ENCODE measurements at places on chromosomes 1 and 21.
A peak's percentile ranks its signal among the peaks of the same experiment; 100 is the strongest.

DNA sequence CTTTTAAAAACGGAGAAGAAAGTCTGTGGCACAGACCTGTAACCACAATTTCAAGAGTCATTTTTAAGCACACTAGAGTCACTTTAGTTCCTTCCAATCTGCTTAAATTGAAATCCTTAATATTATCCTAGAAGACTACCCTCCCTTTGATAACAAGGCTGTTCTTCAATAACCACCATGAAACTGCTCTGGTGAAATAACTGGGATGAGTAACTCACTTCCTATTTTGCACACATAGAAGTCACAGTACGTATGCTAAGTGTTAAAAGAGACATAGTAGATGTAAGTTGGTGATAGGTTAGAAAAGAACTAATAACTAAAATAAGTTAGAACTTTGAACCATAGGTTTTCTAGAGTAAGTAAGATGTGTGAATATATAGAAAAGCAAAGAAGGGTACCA, 107.8 kb downstream of the NME7 start:
- peak; percentile 57 for DNase-seq

DNA sequence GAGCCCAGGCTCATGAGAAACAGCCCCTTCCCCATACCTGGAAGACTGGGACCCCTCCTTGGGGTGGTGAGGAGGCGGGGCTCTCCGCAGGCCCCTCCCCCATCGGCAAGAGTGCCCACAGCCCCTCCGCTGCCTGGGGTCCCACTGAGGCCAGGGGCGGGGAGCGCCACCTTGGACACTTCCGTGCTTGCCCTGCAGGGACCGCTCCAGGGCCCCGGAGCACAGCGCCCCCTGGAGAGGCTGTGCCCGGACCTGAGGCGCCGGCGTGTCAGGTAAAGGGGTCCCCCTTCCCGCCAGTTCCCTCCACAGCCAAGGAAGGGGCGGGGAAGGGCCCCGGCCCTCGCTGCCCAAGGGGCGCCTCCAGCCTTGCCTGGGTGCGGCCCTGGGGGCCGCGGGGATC, 21.5 kb downstream of the INAVA start:
- DNase-seq: no peak

DNA sequence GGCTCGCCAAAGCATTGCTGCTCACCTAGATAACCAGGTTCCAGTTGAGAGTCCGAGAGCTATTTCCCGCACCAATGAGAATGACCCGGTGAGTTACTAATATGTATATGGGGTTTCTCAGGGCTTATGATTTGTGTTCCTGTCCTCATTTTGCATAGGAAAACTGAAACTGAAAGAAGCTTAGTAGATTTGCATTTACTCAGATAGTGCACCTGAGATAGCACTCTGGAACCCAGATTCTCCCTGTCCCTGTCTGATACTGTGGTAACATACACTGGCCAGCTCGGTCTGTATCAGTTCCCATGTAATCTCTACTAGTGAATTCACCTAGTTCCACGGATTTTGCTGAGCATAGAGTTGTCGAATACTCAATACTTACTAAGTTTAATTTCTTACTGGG, 28.1 kb downstream of the DAP3 start:
- no peak for DNase-seq

GRCh38 chr21:45998276-45998701, 16.7 kb downstream of the COL6A1 start:
- no peak for DNase-seq

GRCh38 chr1:17274186-17275170, 25.6 kb downstream of the PADI3 start:
- DNase-seq: peak; percentile 61

GRCh38 chr1:36803868-36804570, 230.3 kb downstream of the GRIK3 start:
- no peak for DNase-seq

DNA sequence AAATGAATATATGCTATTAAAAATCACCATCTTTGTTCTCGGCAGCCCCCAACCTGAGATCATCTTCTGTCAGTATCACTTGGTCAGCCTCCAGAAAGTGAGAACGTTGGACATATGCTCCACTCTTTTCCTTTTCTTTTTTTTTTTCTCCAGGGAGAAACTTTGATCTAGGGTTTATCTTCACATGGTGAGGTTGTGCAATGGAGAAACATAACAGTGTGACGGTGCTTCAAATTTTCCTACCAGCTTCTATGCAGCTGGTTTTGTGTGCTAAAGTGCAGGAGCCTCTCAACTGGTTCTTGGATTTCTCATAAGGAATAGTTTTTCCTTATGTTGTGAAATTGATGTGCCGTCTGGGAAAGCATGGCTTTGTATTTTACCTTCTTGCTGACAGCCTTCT, 1202.9 kb downstream of the NCAM2 start:
- DNase-seq: no peak

DNA sequence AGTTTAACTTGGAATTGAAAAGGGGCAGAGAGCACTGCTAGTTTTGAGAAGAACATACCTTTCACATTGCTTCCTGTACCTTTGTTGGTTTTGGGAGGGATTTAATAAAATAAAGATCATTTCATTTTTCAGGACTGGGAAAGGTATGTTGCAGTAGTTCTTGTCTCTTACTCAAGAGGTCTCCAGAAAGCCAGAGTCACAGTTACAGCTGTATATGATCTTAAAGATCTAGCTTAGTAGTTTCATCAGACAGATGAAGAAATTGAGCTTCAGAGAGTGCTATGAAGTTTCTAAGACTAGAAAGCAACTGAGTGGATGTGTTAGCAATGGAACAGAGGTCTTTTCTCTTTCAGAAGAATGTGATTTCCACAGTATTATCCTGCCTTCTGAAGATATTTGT, 1.0 kb downstream of the OR10K2 start:
- no peak for DNase-seq

- no peak for DNase-seq
These were observed 3.2 kb downstream of the FBXO2 start for GRCh38 chr1:11651017-11651416.

- DNase-seq: peak; percentile 83
These were observed 76.4 kb downstream of the FHAD1 start for GRCh38 chr1:15323351-15323988.

DNA sequence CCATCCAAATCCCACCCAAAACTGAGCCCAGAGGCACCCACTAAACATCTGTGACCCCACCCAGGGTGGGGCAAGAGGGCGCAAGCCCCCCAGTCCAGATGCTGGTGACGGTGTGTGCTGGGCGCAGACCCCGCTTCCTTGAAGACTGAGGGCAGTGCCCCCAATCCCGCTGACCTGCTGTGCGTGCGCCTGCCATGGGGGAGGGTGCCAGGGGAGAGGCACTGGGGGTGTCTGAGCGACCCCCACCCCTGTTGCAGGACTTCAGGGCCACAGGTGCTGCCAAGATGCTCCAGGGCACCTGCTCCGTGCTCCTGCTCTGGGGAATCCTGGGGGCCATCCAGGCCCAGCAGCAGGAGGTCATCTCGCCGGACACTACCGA, 13.3 kb downstream of the COL6A2 start:
- no peak for DNase-seq

DNA sequence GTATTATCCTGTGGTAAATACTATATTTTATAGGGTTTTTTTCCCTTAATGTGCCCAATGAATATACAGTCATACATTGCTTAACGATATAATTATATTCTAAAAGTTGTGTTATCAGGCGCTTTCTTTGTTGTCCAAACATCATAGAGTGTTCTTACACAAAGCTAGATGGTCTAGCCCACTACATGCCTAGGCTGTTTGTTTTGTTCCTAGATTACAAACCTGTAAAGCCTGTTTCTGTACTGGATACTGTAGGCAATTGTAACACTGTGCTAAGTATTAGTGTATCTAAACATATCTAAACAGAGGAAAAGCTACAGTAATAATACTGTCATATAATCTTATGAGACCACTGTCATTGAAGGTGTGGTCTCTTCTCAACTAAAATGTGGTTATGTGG, 242.6 kb upstream of the C1orf105 start:
- no peak for DNase-seq

- no peak for DNase-seq
These were observed 135.8 kb downstream of the MAP3K21 start for GRCh38 chr1:233463333-233463732.
